Central memory CD4-positive, alpha-beta T cell (primary cell): ENCODE measurements at places on chromosomes 11 and 22.

DNA sequence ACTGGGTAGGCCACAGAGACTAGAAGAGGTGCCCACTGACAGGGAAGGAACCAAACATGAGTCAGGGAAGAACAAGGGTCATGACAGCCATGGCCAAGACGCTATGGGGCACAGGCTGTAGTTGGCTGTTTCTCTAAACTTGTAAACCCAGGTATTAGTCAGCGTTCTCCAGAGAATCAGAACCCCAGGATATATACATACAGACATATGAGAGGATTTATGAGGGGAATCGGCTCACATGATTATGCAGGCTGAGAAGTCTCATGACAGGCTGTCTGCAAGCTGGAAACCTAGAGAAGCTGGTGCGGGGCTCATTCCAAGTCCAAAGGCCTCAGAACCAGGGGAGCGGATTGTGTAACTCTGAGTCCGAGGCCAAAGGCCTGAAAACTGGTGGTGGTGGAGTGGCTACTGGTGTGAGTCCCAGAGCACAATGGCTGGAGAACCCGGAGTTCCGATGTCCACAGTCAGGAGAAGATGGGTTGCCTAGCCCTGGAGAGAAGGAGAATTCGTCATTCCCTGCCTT is 29.7 kb upstream of the CD81 start:
- DNase-seq = no peak

- DNase-seq = no peak
Measured at GRCh38 chr11:126607374-126607773, 251.9 kb downstream of the ST3GAL4 start.

GRCh38 chr11:405323-405953 is 9.4 kb downstream of the SIGIRR start:
- DNase-seq = no peak

DNA sequence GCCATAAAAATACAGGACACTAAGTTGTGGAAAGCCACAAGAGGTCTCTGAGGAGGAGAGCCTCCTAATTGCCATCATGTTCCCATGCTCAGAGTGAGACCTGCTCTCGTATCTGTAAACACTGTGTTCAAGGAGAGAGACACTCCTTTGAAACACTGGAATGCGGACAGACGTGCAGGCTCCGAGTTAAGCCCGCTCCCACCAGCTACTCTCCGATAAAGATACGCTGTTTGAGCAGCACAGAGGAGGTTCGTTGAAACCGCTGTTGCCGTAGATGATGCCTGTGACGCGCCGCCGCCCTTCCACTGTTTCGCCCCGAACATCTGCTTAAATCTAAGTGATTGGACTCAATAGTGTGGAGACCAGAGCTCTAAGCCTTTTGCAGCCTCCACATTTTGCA is 25.1 kb downstream of the NUP50 start:
- no peak for DNase-seq

- peak; percentile 26 for DNase-seq
Measured at GRCh38 chr11:122863704-122864326, 18.7 kb upstream of the JHY start.

- no peak for DNase-seq
Measured at GRCh38 chr22:38946771-38947170, 10.6 kb upstream of the APOBEC3A start.
